ENCODE measurements at places on chromosomes 7 and 10.
A peak's percentile ranks its signal among the peaks of the same experiment; 100 is the strongest.

GRCh38 chr10:48475943-48476278, 129.0 kb downstream of the ARHGAP22 start:
- no peak for DNase-seq

GRCh38 chr10:87931836-87932230, 68.4 kb downstream of the PTEN start:
- DNase-seq: no peak

DNA sequence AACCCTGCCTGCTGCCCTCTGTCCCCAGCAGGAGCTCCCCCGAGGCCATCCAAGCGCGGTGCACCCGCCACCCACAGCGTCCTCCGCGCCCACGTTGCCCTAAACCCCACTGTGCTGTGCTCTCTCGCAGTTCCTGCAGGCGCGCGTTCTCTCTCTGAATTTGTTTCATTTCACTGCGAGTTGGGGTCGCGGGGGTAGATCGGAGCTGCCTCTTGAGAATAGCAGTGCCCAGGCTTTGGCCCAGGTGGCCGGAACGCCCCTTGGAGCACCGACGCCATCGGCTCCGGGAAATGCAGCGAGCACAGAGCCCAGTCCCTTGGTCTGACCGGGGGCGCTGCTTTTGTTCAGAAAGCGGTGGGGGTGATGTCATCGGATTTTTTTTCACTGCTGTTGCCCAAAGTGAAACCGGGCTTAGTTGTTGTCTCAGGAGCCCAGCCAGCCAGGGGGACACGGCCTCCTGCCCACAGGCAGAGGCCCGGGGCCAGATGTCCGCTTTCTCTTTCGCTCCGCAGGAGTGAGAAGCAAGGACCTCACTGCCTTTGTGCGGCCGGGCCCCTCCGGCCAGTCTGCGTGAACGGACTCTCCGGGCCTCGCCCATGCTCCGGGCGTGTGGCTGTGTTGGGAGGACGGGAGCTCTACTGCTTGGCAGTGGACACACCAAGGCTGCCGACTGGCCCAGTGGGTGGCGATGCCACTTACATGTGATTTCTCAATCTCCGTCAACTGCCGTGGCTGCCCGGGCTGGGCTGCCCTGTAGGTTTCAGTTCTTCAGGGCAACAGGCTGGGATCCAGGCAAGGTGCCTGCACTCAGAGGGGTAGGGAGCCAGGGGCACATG, 43.1 kb downstream of the FOXK1 start:
- DNase-seq: no peak

GRCh38 chr10:85610381-85611092, 756.1 kb downstream of the GRID1 start:
- DNase-seq: no peak

DNA sequence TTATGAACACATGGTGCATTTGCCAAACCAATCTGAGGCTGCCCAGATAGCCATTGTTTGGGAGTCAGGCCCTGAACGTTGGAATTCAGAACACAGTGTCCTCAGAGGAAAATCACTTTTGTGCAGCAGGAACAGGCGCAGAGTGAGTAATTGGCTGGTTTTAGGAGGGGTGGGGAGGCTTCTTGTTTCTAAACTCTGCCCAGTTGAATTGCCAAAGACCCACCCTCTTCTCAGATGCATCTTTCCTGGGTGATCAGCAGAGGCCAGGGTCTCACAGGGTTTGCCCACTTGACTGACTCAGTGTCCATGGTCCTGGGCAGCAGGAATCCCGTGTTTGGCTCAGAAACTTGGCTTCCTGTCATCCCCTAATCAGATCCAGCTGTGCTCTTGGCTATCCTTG, 24.3 kb downstream of the PRLHR start:
- no peak for DNase-seq

DNA sequence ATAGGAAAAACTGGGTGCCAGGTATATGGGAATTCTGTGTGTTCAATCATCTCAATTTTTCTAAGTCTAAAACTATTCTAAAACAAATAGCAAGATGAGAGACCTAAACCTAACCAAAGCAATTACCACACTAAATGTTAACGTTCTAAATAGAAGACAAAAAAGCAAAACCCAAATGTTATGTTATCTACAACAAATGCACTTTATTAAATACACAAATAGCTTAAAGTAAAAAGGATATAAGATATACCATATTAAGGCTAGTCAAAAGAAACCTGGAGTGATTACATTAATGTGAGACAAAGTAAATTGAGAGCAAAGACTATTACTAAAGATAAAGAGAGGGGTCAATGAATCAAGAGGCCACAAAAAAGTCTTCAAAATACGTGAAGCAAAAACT, 81.4 kb downstream of the LARP4B start:
- DNase-seq: no peak

GRCh38 chr10:18886102-18886501, 162.5 kb upstream of the MALRD1 start:
- DNase-seq: no peak

- DNase-seq: no peak
These were observed 36.7 kb downstream of the NKX2-3 start for GRCh38 chr10:99569253-99569939.

DNA sequence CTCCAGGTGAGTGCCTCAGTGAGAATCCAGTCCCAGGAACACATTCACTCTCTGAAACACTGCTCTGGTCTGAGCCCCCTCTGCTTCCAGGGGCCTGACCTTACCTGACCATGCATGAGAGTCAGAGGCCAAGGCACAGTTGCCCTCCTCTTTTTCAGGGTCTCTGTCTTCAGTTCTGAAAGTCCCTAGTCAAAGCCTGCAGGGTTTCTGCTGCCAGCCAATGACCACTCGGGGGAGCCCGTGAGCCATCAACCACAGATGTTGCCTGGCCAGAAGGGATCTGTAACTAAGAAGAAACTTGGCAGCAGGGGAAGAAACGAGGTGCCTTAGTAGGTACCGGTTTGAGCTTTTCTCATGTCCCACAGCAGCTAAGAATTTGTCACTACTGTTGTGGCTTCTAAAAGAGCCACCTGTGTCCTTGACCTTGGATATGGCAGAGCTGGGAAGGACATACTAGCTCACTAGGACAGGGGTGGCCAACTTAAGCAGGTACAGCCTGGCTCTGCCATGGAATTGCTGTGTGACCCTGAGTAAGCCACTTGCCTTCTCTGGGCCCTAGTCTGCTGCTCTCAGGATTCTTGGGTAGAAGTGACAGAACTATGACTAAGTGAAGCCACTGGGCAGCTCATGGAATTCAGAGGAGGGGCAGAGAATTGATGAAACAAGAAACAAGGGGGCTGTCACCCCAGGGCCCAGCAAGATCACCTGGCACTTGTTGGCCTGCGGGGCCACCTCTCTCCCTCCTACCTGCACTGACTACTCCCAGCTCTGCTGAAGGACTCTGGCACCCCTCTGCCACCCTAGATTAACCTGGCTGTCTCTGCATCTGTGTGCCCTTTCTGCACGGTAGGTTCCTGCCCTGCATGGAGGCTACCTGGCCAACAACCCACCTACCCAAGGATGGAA, 83.8 kb upstream of the GPR26 start:
- peak; percentile 30 for DNase-seq

DNA sequence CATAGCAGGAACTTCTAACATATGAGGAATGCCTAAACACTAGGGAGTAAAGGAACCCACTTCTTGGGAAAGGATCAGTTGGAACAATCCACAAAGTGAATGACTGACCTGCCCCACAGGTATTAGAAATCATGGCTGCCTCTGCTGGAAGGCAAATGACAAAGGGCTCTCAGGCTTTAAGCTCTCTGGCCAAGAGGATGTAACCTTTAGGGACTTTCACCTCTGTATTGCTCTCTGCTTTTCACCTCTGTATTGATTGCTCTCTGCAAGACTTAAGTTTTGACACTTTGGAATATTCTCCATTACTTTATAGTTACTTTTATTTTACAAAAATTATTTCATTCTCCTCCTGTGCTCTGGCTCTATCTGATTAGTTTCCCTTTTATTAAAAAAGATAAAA, 248.0 kb downstream of the LRRTM3 start:
- DNase-seq: no peak

- DNase-seq: no peak
These were observed 2.0 kb downstream of the ZMIZ1 start for GRCh38 chr10:79070606-79071395.

GRCh38 chr7:81273601-81274397, 354.9 kb upstream of the SEMA3C start:
- no peak for DNase-seq

DNA sequence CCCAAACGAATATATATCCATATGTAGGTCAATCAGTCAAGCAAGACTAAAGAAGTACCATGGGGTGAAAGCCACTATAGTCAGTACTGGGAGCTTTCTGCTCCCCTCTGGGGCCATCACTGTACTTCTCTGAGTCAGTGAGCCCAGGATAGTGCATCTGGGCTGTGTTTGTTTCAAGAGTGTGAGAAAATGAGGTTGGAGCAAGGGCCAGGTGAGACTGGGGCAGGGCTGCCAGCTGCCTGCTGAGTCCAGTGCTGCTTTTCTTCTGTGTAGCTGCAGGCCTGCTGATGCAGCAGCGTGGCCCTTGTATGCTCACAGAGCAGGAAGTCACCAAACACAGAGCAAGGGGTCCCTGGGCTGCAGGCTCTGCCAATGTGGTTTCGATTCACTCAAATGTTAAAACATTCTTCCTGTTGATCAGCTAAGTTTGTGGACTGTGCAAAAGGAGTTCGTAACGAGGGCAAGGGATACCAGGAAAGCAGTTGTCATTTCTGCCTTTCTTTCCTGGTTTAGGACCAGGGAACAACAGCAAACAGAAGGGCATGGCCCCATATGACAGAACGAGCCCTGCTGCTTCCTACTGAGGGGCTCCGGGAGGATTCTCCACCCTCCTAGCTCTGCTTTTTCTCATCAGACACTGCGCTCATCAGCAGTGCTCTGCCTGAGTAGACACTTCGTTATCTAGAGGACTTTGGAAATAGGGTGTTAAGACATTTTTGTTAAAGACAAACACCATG, 65.4 kb upstream of the TNS3 start:
- no peak for DNase-seq

- DNase-seq: no peak
These were observed 396.2 kb downstream of the TYW1 start for GRCh38 chr7:67392596-67393438.

DNA sequence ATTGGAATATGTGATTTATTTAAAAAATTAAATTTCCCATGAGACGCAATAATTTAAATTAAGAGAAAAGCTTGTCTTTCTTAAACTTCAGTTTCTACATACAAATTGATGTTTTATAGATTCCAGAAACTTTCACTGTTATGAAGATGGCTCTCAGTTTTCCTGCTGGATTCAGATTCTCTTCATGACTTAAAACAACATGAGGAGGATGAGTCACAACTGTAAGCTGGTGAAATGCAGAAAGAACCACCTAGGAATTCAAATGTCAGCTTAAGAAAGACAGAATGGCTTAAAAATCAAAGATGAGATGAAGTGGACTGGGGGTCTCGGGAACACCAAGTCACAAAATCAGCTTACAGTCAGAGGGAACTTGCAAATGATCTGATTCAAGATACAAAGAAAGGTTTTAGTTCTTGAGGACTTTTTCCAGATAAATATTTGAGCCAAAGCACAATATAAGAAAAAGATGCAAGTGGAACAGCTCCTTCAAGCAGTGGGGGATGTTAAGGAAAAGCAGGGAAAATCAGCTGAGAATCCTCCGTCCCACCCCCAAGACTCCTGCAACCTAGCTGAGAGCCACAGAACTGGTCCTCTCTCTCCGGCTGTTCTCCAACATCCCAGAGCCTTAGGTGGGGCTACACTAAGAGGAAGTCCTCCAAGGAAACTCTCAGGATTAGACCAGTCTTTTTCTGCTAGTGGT, 279.8 kb downstream of the KCNMA1 start:
- DNase-seq: peak; percentile 46

- DNase-seq: no peak
These were observed 208.6 kb upstream of the YAE1 start for GRCh38 chr7:39357648-39358047.

- no peak for DNase-seq
These were observed 25.9 kb downstream of the SFXN4 start for GRCh38 chr10:119139464-119140067.

- no peak for DNase-seq
These were observed 906 bp upstream of the MMD2 start for GRCh38 chr7:4959893-4960292.

DNA sequence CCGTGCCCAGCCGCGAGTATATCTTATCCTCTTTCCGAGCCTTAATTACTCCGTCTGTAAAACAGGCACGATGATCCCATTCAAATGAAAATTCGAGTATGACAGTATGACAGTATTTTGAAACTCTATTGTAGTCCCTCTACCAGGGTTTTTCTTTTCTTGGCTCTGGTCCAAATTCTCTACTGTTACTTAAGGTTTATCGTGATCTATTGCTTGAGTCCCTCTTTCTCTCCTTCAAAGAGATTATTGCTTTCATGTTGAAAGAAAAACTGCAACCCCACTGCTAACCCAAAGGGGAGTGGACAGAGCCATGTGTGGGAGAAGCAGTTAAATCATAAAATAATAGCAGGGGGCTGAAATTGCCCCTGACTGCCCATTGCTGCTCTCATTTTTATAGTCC, 1156.6 kb upstream of the AUTS2 start:
- no peak for DNase-seq

DNA sequence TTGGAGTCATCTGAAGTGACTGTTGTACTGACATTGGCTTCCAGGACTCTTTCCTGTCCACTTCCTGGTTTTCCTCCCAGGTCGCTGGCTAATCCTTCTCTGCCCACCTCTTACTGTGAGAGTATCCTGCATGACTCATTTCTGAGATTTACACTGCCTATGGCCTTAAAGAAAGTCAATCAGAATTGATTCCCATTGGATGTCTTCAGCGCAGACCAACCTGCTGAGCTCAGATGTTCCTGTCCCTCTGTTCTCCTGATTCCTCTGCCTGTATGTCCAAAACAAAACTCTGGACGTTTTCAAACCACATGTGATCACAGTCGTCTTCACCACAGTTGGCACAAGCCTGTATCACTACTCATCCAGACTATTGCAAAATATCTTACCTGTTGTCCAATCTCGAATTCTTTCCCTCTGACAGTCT, 262.1 kb downstream of the CREB5 start:
- no peak for DNase-seq

GRCh38 chr7:46752881-46753366, 829.0 kb downstream of the TNS3 start:
- DNase-seq: no peak

DNA sequence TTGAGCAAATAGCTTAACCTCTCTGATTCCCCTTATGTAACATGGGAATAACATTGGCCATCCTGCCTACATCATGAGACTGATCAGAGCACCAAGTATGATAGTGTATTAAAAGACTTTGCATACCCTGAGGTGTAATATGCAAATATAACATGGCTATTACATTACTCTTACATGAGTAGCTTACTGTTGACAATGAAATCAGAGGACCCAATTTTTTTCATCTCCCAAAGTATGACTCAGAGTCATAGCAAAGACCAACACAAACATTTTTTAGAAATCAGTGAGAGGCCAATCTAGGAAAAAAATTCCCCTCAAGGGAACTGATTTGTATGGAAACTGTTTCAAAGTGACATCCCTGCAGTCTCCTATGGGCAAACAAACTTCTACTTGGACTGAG, 47.0 kb upstream of the TMEM140 start:
- no peak for DNase-seq

DNA sequence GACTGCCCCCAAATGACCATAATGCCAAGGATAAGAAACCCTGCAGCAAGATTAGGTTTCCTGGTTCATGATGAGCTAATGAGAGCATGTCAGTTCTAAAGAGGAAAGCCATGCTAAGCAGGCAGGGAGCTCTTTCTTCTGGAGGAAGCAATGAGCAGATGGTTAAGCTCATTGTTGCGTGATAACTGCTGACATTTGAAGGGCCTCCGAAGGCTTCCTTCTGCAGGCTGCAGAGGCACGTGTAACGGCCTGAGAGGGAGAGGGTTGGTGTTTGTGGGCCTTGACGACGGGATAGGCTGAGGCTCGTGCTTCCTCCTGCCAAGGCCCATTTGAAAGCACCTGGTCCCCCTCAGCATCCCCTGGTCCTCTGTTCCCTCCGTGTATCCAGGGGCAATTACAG, 63.5 kb upstream of the BTBD16 start:
- no peak for DNase-seq

Data from HFF-Myc (cell line).